ENCODE measurements at places on chromosomes 2 and 18.

- DNase-seq = peak; percentile 34
Measured at GRCh38 chr2:109331896-109332848, 203.2 kb downstream of the SH3RF3 start.

GRCh38 chr2:162113776-162114168, 38.3 kb downstream of the GCG start:
- DNase-seq = no peak

DNA sequence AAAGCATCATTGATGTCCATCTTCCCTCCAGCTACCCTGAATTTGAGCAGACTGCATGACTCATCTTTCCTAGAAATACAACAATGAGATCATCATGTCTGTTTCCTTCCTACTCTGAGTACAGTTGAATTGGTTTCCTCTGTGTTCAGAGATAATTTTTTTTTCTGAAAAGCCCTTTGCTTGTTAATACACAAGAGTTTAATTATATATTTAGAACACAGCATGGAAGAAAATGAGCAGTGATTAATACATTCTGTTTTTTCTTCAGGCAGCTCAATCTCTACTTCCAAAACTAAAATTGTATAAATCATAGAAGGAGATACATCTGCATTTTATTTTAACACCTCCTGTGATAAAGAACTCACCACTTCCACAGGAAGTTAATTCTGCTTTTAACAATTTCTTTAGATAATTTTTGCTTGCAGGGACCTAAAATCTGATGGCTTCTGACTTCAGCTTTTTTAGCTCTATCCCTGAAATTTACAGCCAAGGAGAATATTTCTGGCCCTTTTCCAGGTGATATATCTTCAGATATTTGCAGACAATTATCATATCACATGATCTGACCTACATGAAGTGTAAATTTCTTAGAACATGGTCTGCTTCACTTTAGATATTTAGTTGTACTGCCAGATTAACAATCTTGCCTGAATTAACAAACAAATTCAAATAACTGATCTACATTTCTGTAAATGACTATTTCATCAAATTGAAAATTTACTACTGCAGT, 249.0 kb downstream of the TRIB2 start:
- peak; percentile 72 for DNase-seq

- DNase-seq = no peak
Measured at GRCh38 chr2:159793326-159793725, 4.7 kb downstream of the CD302 start.

DNA sequence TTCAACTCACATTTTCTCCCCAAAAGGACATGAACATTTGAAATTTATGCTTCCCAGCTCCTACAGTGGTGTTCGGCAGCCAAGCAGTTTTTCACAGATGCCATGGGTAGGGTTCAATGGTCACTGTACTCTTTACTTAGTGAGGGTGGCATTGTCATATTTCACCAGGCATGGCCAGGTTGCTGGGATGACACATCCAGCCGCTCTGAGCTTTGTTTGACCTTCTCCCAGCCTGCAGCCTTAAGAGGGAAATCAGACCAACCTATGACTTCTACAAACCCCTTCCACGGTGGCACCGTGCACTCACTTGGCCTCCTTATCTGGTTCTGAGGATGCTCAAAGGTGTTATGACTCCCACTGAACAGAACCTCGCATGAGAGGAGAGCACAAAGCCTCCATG, 108.4 kb upstream of the SH3BP4 start:
- DNase-seq = no peak
